ENCODE measurements at places on chromosomes 4 and X. TPM values are rescaled to one million over a fixed set of nuclear protein-coding genes. Genes with fewer than 3 reads are reported as not detected.
A peak's percentile ranks its signal among the peaks of the same experiment; 100 is the strongest.

Gene NFKB1
- 23.5 TPM for total RNA-seq

- no peak for DNase-seq
Observed at GRCh38 chrX:9569876-9570301, 105.0 kb downstream of the TBL1X start.

Gene XKRX
- 1.2 TPM for total RNA-seq

GRCh38 chrX:148865277-148866210 lies 365.1 kb downstream of the AFF2 start:
- DNase-seq, result no peak

DNA sequence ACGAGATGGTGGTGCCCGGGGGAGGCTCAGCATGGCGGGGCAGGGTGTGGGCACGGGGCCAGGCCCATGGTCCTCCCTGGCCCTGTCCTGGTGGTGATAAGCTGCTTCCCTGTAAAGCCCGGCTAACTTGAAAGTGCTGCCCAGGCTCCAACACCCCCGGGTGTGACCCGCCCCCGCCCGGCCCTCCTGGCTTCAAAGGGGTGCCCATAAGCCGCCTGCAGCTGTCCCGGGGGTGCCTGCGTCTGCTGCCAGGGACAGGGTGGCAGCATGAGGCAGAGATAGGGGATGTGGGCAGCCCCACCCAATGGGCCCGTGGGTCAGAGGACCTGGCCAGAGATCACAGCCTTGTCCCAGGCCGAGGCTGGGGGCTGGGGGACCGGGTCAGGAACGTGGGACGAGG lies 18.1 kb downstream of the FGFRL1 start:
- DNase-seq, result no peak

Gene SYTL5
- total RNA-seq, result under 0.01 TPM

Gene BLTP1
- total RNA-seq, result 40.7 TPM

DNA sequence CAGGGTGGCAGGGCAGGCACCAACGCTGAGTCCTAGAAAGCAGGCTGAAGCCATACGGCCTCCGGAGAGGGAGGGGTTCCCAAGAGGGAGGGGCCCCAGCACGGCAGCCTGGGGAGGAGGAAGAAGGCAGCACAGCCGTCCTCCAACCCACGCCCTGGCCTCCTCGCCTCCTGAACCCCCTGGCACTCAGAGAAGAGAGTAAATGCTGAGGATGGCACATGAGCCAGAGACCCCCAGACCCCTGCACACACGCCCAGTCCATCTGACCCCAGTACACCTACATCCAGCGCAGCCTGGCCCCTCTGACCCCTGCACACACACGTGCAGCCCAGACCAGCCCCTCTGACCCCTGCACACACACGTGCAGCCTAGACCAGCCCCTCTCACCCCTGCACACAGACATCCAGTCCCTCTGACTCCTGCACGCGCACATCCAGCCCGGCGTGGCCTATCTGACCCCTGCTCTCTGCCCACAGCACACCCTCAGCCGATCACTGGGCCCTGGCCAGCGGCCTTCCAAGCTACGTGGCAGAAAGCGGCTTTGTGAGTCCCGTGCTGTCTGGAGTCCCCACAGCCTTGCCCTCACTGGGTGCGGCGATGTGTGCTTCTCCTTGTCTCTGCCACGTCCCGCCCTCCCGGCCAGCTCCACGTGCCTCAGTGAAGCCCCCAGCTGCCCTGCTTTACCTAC lies 18.5 kb downstream of the ATP5ME start:
- DNase-seq, result no peak

- DNase-seq, result no peak
Observed at GRCh38 chrX:149513825-149514428, 8.8 kb upstream of the IDS start.

Gene AMBN
- total RNA-seq, result not detected

- no peak for DNase-seq
Observed at GRCh38 chr4:180665481-180665880, 1577.7 kb upstream of the TENM3 start.

Gene ANXA10
- not detected for total RNA-seq

DNA sequence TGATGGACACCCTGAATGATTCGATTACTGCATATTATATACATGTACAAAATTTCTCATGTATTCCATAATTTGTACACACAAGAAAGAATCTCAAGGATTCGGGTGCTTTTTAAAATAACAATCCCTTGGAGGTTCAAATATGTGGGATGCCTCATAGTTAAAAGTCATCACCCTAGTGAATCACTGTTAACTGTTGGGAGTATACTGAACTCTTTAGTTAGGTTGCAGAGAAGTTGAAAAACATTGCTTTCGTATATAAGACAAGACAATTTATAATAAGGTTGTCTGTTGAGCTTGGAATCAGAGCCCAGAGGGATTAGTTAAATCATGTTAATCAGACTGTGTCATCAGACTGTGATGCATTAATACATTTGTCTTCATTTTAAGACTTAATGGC lies 15.6 kb downstream of the DCK start:
- no peak for DNase-seq

Gene USP17L26
- not detected for total RNA-seq

DNA sequence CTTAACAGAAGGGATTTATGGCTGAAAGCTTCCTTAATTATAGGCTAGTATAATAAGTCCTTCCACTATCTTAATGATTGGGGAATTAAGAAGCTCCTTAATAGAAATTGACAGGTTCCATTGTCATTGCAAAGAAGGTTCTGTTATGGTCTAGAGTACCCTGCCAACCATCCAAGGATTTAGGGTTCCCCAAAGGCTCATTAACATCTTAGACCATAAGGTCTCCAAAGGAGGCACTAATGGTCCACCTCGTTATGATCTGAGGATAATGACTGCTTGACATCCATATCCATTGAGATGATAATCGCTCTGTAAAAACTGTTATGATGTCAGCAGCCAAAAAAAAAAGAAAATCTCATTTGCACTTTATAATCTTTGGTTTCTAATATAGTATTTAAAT lies 441.6 kb downstream of the GBA3 start:
- DNase-seq, result no peak

DNA sequence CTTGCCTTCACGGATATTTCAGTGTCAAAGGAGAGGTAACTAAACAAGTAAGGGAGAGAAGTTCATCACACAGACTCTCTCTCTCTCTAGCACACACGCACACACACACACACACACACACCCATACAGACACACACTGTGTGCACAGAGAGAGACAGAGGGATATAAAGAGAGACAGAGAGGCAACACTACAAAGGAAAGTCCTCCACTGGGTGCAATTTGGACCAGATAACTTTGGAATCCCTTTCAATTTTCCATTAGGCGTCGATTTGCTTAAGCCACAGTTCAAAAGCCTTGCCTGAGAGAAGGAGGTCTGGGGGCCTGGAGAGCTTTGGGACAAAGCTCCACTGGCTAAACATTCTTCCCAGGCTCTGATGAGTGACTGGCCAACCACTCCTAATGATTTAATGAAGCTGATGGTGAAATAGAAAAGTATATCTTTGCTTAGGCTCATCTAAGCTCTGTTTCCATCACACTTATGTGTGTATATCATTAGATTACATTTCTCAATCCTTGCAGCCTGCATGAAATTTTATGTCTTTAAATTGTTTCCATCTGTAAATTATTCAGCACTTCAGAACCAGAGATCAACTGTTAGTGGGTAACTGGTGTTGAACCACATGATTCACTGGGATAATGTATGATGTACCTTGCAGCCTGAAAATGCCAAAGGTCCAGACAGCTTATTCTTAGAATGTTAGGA lies 180.8 kb downstream of the MAGEB17 start:
- DNase-seq, result no peak

GRCh38 chr4:150668824-150669223 lies 86.9 kb downstream of the MAB21L2 start:
- no peak for DNase-seq

Gene FRG2
- total RNA-seq, result not detected

DNA sequence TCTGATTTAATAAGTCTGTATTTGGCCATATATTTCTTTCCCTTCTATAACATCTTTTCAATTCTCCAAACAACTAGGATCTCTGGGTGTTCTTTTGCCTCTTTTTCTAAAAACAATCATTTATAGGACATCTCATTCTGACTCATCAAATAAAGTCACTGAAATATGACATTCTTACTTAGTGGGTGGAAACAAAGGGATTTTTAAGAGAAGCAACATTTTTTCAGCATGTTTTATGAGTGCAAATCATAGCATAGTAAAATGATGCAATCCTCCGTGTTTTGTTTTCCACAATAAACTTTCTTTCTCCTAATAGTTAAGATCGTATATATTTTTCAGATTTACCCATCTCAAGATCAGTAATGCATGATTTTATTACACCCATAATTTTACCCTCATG lies 179.8 kb downstream of the SPCS3 start:
- DNase-seq, result peak; percentile 28

- DNase-seq, result peak; percentile 37
Observed at GRCh38 chrX:104310090-104310489, 55.4 kb upstream of the ESX1 start.

DNA sequence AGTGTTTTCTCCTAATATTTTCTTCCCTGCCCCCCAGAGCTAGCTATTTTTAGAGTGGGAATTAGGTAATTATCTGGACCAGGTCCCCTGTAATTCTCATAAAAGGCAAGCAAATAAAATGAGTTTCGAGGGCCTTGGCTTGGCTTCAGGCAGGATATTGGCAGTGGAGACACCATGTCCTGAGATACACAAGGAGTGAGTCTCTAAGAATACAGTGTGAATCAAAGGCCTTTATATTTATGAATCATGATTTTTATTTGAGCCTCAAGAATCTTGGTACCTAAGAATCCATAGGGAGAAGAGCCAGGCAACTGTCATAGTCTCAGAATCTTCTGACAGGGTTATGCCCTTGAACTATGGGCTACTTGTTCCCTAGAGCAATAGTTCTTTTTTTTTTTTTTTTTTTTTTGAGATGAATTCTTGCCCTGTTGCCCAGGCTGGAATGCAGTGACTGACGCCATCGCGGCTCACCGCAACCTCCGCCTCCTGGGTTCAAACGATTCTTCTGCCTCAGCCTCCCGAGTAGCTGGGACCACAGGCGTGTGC lies 205.4 kb downstream of the LDB2 start:
- no peak for DNase-seq

Gene SLC7A11
- total RNA-seq, result 248 TPM

DNA sequence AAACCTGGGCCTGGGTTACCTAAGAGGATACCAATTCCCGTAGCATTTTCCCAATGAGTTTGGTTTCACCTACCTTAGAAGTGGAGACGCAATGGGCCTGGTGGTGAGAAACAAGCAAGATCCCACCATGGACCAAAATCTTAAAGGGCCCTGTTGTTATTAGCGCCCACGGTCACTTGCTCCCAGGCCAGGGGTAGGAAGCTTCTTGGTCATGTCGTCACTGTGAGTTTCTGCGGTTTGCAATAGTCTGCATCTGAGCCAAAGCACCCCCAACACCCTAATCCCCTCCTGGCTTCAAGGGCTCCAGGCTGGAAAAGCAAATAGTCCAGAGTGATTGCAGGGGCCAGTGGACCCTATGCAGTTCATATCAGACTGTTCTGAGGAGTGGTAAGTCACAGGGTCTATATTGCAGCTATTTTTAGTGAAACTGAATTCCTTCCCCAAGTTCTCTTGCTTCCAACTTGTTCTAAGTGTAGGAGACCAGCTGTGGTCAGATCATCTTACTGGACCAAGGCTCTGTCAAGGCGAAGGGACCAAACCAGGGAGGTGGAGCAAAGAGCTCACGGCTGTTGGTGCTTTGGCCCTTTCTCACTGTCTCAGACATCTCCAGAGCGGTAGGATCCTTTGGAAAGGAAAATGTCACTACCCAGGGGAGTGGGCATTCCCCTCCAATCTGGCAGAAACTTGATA lies 307.9 kb upstream of the F9 start:
- no peak for DNase-seq

Gene GPR50
- total RNA-seq, result not detected

DNA sequence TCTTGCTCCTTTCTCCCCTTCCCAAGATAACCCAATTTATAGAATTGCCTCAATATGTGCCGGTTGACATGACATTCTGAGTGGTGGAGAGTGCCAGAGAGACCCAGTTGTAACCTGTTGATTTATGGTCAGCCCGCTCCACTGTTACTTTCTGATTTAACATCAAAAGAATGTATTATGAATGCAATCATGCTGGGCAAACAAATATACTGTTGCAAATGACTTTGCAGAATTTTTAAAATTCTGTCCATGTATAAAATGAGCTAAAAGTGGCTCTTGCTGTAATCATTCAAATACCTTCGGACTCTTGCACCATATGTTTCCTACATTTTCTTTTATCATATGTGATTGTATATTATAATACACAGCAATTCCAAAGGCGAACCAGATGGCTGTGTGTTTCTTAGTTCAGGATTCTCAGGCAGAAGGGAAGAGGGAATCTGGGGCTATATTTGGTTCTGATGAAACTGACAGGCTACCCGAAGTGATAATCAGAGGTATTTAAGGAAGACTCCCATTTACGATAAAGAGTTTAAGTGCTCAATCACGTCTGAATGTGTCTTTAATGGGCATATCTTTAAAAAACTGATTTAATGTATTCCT lies 131.7 kb downstream of the CLCN4 start:
- no peak for DNase-seq

Gene GAGE10
- not detected for total RNA-seq

DNA sequence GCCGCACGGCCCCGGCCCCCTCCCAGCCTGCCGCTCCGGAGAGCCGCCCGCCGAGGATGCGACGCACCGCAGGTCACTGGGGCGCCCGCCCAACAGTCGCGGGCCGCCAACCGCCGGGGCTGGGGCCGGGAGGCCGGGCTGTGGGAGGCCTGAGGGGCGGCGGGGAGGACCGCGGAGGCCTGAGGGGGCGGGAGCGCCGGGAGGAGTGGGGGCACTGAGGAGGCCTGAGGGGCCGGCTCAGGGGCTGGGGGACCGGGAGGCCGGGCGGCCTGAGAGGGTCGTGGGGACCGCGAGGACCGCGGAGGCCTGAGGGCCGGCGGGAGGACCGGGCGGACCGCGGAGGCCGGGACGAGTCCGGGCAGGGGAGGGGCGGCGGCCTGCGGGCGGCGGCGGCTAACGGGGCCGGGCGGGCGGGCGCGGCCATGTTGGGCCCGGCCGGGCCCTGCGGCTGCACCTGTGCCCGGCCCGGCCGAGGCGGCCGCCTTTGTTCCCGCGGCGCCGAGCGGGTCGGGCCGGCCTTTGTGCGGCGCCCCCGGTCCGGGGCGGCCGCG lies 353 bp downstream of the NSD2 start:
- peak; percentile 19 for DNase-seq

DNA sequence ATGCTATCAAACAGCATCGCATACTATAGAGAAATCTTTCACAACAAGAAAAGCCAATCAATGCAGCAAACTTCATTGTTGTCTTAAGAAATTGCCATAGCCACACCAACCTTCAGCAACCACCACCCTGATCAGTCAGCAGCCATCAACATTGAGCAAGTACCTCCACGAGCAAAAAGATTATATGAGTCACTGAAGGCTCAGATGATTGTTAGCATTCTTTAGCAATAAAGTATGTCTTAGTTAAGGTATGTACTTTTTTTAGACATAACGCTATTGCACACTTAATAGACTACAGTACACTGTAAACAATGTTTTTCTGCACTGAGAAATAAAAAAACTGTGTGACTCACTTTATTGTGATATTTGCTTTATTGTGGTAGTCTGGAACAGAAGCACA lies 37.8 kb upstream of the FUNDC1 start:
- DNase-seq, result peak; percentile 78

GRCh38 chr4:15333692-15334633 lies 93.9 kb upstream of the C1QTNF7 start:
- DNase-seq, result no peak

Gene TRPC3
- not detected for total RNA-seq

Gene VCX2
- not detected for total RNA-seq

GRCh38 chrX:136687457-136687856 lies 39.5 kb downstream of the CD40LG start:
- no peak for DNase-seq
